Stimulated activated CD4-positive, alpha-beta T cell treated with anti-CD3 and anti-CD28 coated beads, Interleukin-4, amount 100 ng/mL, for 48 hours (primary cell): ENCODE measurements at places on chromosomes 13 and 19.

DNA sequence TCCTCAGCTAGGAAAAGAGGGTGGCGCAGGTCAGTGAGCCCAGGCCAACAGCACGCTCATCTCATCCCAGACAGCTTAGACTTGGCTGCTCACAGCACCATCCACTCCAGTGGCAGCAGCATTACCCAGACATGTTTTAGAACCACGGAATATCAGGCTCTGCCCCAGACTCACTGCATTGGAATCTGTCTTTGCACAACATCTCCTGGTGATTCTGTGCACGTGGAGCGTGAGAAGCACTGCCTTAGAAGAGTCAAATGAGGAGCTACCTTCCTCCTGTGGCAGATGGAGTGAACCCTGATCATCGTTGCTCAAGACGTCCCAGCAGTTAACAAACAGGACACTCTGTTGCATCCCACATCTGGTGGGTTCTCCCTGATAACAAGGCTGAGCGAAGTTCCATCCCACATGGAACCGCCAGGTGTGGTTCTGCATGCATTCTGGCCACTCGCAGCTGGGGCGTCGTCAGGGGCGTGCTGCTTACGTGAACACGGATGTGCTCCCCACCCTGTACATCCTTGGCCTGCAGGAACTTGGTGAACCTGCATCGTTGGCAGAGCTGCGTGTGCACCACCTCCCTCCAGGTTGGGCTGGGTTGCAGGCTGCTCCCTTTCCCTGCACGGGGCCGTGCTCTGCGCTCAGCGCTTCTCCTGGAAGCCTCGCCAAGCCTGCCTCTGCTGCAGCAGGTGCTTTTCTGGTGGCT is 25.2 kb upstream of the ATP11A start:
- no peak for DNase-seq

DNA sequence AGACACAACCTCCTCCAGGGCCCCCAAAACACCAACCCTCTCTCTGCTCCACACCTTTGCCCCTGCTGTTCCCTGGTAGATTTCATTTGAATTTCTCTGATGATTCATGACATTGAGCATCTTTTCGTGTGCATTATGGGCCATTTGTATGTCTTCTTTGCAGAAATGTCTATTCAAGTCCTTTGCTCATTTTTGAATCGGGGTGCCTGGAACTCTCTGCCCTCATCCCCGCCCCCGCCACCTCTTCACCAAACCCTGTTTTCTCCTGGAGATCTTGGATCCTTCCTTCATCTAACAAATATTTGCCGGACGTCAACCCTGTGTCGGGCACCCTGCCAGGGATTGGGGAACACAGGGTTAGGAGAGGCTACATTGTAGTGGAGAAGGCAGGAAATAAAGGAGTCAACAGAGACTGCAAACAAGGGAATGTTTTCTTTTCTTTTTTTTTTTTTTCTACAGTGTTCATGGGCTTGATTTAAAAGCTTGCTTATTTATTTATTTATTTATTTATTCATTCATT is 25.5 kb upstream of the SLC1A5 start:
- no peak for DNase-seq

DNA sequence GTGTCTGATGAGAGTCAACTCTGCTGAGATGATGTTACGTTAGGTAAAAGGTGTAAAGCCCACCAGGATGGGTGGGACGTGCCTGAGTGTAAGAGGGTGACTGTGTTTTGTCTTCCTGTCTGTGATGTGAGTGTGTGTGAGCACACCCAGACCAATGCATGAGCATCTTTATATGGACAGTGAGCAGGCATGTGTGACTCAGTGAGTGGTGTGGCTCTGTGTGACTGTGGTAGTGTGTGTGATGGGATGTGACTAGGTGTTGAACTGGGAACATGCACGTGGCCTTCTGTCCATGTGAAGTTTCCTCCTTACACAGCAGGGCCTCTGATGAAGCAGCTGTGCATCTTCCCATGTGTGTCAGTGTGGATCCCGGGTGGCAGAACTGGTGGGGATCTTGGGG is 17.8 kb upstream of the LGALS16 start:
- DNase-seq, result no peak

GRCh38 chr19:6239871-6240676 is 39.7 kb downstream of the MLLT1 start:
- no peak for DNase-seq

DNA sequence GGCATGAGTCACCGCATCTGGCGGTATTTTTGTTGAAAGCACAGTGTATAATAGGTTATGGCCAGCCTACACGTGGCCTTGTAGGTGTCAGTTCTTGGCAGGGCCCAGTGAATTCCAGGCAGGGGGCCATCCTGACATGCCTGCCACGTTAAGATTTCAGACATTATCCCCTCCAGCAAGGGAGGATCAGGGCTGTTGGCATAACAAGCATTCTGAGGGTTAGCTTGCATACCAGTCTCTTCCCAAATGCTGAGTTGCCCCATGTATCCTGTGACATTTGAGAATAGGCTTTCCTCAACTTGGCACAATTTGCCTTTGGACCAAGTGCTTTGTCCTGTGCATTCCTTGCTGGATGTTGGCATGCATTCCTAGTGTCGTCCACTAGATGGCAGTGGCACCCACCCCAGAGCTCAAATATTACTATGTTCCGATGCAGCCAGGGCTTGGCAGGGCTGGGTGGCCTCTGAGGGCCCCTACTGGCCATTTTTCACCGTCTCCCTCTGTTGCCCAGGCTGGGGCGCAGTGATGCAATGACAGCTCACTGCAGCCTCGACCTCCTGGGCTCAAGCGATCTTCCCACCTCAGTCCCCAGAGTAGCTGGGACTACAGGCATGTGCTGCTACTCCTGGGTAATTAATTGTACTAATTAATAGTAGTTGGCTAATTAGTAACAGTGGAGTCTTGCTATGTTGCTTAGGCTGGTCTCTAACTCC is 31.2 kb downstream of the NLRP12 start:
- peak; percentile 69 for DNase-seq

DNA sequence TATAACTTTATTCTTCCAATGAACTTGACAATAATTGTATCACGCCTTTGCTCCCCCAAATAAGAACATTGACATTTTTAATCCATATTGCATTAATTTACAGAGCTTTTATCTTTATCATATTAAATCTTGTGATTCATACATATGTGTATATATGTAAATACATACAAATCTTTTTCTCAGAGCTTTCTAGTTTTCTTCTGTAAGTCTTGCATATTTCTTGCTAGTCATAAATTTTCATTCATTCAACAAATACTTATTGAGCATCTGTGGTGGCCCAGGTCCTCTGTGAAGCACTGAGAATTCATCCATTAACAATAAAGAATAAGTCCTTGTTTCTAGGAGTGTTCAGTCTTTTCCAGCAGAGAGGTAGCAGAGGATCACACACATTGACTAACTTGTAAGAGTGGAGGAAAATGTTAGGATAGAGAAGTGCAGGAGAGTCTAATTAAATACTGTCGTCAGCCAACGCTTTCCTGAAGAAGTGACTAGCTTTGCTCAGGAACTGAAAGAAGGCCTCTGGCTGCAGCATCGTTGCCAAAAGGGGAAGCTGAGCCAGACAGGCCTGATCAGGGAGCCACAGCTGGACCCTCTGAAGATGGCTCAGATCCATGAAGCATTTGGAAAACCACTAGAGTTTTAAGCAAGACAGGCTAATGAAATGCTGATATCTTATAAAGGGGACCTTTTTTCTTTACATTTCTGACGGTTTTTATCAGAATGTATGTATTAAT is 38.6 kb upstream of the LAMP1 start:
- DNase-seq, result no peak

DNA sequence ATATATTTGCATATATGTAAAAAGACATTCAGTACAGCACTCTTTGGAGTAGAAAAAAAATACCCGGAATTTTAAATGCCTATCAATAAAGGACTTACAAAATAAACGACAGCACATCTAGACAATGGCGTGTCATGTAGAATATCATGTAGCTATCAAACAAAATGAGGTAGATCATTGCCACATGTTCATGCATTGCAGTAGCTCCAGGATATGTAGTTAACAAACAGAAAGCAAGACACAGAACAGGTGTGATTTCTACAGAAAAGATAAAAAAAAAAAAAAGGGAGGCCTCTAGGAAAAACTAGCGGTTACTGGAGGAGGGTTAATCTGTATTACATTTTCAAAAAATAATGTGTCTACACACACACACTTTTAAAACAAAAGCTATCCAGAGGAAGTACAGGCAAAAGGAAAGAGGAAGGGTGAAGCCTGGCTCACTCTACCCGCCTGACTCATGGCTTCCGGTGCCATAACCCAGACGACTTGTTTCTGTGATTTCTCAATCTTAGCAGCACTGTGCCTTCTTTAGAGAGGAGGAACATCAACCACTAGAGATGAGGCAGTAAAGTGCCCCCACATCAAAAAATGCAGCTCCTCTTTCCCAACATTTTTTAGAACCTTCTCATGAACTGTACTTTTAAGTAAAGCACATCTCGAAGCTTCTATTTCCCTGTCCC is 6.9 kb downstream of the KCTD12 start:
- DNase-seq, result peak; percentile 41

DNA sequence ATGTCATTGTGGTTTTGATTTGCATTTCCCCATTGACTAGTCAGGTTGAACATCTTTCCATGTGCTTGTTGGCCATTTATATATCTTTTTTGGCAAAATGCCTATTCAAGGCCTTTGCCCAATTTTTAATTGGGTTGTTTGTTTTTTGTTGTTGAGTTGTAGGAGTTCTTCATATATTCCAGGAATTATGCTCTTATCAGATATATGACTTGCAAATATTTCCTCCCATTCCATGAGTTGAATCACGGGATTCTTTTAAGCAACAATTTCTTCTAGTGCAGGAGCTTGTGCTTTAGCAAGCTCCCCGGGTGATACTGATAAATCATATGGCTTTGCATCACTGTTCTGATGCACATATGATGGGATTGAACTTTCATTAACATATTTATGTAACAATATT is 47.0 kb upstream of the FLT1 start:
- DNase-seq, result no peak

- no peak for DNase-seq
Measured at GRCh38 chr19:48487544-48487943, 18.4 kb downstream of the CYTH2 start.

DNA sequence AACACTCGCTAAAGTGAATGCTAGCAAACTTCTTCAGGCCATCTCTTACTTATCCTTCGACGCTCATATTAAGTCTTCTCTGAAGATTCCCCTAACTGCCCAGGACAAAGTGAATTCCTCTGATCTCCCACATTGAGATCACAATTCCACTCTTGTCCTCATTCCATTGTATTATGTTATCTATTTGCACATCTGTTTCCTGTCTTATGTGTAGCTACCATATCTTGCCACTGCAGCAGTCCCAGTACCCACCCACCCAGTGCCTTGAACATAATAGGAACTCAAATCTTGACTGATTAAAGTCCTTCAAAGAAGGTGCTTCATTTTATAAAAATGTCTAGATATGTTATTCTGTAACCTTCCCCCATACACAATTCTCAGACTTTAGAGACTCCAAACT is 702.3 kb downstream of the DIAPH3 start:
- DNase-seq, result no peak

GRCh38 chr19:33486936-33487811 is 34.4 kb downstream of the PEPD start:
- no peak for DNase-seq

DNA sequence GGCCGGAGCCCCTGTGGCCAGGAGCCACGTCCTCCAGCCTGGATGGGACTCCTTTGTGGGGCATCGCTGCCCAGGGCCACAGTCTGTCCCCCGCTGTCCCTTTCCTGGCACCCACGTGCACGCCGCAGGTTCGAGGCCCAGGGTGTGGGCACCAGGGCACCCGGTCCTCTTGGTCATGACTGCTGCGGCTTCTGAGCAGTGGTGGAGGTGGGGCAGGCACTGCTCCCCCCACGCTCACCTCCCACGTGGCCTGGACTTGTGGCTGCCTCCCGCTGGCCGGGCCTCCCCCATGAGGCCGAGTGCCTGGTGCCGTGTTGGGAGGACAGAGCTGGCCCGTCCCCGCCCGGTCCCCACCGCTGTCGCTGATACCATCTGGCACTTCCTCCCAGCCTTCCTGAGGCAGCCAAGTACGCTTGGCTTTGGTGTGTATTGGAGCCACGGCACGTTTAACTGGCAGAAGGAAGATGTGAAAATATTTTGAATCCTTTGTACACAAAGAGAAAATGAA is 12.8 kb downstream of the SPPL2B start:
- no peak for DNase-seq
